ENCODE measurements at places on chromosomes 6 and 20.

DNA sequence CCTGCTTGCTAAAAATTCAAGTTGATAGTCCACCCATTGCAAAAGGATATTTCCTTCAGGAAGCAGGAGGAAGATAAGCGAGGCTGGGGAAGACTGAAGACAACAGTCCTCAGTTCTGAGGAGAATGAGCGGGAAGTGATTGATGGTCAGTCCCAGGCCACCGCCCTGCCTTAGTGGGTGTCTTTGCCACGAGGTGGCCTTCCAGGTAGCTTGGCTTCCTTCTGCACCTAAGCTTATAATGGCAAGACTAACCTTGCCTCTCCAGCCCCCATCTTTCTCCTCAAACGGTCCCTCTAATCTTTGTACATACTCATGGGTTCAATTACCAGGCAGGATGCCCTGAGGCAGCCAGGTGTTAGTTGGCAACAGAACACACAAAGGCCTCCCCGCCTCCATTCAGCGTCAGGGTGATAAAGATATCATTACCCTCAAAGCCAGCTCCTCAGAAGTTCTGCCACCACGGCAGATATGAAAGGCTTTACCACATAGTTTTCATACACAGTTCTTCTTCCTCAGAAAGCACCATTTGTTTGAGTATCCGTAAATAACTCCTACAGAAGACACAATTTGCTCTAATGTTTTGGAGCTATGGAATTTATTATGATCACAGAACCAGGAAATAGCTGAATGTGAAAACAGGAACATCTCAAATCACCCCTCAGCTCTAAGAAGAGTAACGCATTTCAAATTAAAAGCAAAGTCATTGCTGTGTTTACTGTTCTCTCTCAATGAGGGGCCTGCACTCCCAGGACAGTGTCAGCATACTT, 249.4 kb downstream of the ATXN1 start:
- DNase-seq, result no peak

DNA sequence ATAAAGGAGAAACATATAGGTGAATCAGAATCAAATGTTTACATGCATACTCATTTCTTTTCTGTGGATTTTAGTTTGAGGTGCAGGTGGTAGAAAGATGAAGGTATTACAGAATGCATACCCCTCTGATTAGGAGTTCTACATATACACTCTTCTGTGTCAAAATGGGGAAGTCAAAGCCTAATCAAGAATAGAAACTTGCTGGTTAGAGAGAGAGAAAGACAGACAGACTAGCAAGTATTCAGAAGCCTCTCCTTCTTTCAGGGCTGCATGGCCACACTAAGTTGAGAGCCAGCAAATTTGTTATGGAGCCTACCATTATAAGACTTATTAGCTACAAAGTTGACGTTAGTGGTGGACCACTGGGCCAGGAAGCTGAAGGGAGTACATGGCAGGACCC, 358.3 kb upstream of the EYS start:
- no peak for DNase-seq

- DNase-seq, result no peak
These were observed 61.8 kb downstream of the ANKS1A start for GRCh38 chr6:34950849-34951248.

- no peak for DNase-seq
These were observed 82.0 kb upstream of the TRAF3IP2 start for GRCh38 chr6:111687652-111688051.

GRCh38 chr6:108531332-108531731, 29.4 kb upstream of the FOXO3 start:
- peak; percentile 62 for DNase-seq

- no peak for DNase-seq
These were observed 242.9 kb downstream of the KCNQ5 start for GRCh38 chr6:72864799-72865198.

DNA sequence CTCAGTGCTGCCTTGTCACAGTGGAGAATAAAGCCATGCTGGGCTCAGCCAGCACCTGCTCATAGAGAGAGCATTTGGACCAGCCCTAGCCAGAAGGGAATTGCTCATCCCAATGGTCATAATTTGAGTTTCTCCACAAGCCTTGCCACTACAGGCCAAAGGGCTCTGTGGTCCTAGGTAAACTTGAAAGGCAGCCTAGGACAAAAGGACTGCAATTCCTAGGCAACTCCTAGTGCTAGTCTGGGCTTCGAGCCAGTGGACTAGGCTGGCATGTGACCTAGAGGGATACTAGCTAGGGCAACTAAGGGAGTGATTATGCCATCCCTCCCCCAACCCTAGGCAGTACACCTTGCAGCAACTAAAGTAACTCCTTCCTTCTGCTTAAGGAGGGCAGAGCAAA, 516.2 kb downstream of the BCKDHB start:
- DNase-seq, result no peak

DNA sequence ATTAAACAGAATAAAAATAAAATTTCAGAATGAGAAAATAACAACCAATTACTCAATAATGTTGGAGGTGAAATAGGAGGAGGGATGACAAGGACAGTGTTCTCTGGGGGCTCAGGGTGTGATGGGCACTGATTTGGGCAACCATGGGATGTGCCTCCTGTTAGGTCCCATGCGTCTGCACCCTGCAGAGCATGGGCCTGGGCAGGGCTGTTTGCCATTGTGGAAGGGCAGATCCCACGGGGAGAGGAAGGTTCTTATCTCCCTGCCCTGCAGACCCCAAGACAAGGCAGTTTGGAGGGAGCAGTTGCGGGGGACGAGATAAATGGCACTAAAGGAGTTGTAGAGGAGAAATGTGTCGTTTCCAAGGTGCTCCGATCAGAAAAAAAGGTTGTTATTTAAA, 206.3 kb downstream of the THBS2 start:
- no peak for DNase-seq

Data from endodermal cell (in vitro differentiated cells).